Stimulated activated CD4-positive, alpha-beta T cell treated with anti-CD3 and anti-CD28 coated beads, Interleukin-12 subunit alpha, Interleukin-12 subunit beta, amount 100 ng/mL, for 24 hours (primary cell): ENCODE measurements at places on chromosomes 5 and 9.

GRCh38 chr9:95431286-95431685 is 85.5 kb downstream of the PTCH1 start:
- no peak for DNase-seq

DNA sequence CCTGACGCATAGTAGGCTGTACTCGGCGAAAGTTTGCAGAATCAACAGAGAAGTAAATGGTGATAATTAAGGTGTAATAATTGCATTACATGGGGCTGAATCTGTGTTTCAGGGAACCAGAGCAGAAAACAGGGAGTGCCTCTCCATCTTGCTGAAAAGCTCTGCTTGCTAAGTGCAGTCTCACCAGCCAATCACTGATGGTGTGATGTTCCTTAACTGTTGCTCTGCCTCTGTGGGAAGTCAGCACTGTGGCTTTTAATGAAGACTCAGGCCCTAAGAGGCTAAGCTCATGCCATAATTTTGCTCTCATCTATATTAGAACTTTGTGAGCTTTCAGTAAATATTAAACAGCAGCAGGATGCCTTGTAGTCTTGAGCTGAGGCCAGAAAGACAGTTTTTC is 4.5 kb downstream of the PHF24 start:
- DNase-seq, result no peak

DNA sequence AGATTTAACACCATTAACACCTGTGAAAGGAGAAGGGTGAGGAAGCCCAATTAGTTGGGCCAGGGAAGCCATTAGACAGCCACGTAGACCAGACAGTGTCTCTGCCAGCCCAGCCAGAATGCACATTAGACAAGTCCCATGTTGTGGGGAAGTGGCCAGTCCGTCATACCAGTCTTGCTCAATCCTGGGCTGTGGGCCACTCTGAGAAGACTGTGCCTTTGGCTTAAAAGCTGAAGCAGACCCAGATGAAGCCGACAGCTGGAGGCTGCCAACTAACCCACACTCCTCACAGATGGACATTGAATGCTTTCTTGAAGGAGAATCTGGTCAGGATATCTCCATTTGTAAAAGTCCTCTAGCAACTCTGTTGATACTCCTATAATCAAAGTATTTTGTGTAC is 128.5 kb downstream of the CHSY3 start:
- DNase-seq, result no peak

GRCh38 chr5:72222521-72222920 is 97.5 kb downstream of the MRPS27 start:
- no peak for DNase-seq

DNA sequence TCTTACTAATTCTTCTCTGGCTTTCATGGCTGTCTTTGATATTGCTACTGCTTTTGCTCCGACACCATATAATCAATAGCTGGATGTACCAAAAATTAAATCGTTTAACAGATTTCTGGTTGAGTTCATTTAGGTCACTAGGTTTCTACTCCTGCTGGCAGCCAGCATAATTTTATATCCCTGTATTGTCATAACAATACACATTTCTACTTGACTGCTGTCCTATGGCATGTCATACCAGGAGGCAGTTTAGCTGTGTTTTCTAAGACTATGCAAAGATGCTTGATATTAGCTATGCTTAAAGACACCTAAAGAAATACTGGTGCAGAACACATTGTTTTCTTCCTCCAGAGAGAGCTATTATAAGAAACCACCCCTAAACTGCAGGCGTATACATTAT is 337.2 kb upstream of the CDH6 start:
- no peak for DNase-seq

DNA sequence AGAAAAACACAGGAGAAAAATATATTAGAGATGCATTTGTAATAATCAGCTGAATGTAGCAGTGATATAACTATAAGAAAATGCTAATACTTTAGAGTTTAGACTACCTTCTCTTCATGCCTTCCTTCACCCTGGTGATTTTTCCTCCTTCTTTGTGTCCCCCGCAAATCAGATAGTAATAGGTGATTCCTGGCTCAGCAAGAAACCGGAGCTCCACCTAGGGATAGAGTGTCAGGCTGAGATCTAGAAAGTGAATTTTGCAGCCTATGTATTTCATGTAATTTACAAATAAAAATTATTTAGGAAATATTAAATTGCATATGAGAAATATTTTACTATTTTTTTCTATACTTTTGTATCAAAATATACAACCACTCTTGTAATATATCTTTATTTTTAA is 109.8 kb upstream of the ST8SIA4 start:
- DNase-seq, result no peak

DNA sequence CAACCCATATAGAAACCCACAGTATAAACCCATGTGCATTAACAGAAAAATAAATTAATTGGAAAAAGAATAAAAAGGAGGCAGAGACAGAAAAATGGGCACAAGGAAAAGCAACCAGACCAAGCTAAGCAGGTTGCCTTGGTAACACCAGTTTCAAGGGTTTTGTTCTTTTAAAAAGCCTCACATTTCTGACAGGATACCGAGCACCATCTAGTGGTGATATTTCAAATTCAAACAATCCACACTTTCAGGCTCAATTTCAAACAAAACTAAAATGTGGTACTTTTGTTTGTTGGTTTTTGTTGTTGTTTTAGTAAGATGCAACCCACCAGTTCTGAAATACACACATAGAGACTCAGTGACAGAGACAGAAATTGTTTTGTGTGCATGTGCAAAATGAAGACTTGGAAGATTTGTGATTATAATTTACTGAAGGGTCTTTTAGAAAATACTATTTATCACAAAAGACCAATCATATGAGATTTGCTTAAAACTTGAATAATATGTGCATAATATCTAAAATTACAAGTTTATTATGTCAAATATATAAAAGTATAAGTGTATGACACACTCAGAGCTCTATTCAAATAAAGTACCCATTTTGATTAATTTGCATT is 318.2 kb downstream of the SLCO4C1 start:
- DNase-seq, result no peak

- no peak for DNase-seq
Observed at GRCh38 chr5:131634666-131634995, 398 bp downstream of the RAPGEF6 start.

GRCh38 chr5:139461698-139462097 is 845 bp downstream of the ECSCR start:
- DNase-seq, result no peak

GRCh38 chr5:178561746-178562264 is 28.4 kb downstream of the COL23A1 start:
- DNase-seq, result no peak

GRCh38 chr5:171676286-171676944 is 109.2 kb upstream of the SMIM23 start:
- DNase-seq, result no peak

DNA sequence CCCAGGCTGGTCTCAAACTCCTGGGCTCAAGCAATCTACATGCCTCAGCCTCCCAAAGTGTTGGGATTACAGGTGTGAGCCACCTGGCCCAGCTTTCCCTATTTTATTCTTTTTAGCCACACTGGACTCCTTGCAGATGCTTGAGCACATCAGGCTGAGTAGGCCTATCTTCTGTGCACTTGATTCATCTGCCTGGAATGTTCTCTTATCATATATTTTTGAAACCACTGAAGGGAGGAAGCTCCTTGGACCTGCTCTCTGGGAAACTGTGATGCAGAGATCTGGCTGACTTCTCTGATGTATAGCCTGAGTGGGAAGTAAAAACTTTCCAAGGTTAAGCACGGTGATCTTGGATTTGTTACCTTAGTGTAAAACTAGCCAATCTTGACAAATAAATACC is 6.5 kb upstream of the MAT2B start:
- no peak for DNase-seq

DNA sequence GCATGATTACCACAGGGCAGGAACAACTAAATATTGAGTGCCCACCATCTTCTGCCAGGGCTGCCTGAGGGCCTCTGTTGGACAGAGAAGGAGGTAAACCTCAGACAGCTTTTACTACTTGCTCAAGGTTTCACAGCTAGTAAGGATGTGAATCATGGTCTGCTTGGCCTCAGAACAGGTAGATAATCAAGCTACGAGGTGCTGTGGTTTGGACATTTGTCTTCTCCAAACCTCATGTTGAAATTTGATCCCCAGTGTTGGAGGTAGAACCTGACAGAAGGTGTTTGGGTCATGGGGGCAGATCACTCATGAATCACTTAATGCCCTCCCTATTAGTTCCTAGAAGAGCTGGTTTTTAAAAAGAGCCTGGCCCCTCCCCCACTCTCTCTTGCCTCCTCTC is 541.2 kb upstream of the TRPC7 start:
- no peak for DNase-seq

GRCh38 chr5:148853868-148854267 is 27.5 kb downstream of the ADRB2 start:
- no peak for DNase-seq

DNA sequence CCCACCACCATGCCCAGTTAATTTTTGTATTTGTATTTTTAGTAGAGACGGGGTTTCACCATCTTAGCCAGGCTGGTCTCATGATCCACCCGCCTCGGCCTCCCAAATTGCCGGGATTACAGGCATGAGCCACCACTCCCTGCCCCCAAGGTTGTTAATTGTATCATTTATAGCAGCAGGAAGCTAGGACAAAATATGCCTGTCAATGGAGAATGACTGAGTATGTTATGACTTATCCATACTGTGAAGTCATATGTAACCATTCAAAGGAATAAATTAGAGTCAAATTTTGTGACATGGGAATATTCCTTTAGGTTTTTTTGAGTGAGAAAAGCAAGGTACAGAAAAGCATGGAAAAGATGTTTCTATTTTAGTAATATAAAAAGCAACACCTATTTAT is 3.9 kb upstream of the DAB2 start:
- DNase-seq, result no peak

- DNase-seq, result no peak
Observed at GRCh38 chr9:15469406-15469805, 41.4 kb downstream of the PSIP1 start.

GRCh38 chr9:105714020-105714331 is 19.6 kb downstream of the TMEM38B start:
- no peak for DNase-seq

- DNase-seq, result no peak
Observed at GRCh38 chr5:8081179-8081578, 212.2 kb downstream of the MTRR start.

- DNase-seq, result peak; percentile 12
Observed at GRCh38 chr5:55176176-55176818, 3.3 kb upstream of the CDC20B start.

GRCh38 chr9:135718616-135719015 is 16.6 kb downstream of the KCNT1 start:
- no peak for DNase-seq

DNA sequence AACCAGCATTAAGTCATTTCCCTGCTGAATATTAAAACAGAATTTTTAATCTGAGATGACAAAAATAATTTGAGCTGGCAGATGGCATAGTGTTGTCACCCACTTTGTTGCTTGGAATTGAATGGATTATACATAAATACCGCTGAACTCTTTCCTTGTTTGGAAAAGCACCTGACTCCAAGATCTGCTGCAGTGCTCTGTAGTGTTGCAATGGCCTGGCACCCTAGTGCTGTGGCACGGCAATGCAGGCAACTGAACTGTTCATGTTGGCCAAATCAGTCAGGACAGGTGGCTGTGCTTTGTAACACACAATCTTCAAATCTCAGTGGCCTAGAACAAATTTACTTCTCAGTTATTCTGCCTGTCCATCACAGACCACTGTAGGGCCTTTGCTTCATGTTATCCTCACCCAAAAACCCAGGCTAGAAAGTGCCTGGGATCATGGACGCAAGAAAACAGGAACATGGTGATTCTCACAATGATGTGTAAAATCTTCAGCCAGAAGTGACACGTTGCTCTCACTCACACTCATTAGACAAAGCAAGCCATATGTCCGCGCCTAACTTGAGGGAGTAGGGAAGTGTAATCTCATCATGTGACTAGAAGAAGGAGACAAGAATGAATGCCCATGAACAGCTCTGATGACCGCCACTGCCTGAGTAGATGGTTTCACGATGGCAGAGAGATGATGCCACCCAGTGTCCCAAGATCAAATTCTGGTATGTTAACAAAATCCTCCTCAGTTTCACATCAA is 191.9 kb upstream of the PUM3 start:
- no peak for DNase-seq

- DNase-seq, result no peak
Observed at GRCh38 chr9:92965061-92965758, 17.9 kb downstream of the FGD3 start.

DNA sequence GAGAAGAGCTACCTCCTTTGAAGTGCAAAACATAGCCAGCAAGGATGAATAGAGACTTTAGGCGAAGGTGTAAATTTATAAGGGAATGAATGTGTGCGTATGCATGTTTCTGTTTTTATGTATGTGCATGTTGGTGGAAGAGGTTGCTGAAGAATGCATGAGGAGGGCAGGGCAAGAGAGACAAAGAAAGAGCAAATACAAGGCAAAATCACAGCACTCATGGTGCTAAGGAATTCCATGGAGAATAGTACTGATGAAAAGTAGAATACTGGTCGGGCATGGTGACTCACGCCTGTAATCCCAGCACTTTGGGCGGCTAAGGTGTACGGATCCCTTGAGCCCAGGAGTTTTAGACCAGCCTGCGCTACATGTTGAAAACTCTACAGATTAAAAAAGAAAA is 762.1 kb upstream of the PTPRD start:
- no peak for DNase-seq

DNA sequence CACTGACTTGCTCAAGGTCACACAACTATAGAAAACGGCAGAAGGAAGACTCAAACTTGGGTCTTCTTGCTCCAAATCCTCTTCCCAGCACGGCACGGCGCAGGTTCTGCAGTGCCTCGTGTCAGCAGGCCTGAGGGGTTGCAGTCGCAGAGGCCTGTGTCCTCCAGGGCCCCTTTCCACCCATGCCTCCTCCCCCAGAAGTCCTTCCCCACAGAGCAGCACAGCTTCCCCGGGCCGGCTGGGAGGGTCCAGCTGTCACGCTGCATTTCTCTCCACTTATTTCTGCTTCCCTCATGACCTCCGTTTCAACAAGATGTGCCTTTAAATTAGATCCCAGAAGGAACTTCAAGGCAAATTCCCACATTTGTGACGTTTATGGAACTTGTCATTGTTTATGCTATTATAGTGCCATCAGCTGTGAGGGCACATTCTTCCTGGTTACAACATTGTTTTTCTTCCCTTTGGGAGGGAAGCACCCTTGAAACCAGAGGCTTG is 148.4 kb downstream of the C5orf15 start:
- DNase-seq, result no peak

DNA sequence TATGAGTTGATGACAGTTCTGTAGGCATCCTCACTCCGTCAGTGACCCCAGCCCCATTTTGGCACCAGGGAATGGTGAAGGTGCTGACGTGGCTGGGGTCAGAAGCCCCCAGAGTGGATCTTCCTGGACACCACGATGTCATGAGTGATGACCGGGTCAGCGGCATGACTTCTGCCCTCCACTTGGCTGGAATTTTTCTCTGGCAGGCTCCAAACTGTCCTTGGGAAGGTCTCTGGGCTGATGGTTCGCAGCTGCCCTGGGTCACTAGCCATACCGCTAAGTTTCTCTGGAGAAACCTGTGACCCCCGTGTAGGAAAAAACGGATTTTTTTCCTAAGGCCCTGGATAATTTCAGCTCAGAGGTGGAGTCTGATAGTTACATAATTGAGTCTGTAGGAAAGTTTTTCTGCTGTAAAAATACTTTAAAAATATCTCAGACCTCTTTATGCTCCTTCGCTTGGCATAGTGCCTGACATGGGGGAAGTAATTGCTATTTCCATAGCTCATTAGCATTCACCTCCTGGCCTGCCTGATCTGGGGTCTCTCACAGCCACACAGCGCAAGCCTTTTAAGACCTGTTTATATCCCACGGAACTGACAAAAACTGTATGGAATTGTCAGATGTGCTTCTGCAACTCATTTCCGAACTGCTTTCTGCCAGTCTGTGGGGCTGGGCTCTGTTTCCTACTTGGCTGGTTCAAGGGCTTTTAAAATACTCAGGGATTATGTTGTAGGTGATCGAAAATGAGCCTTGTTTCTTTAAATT is 69.2 kb downstream of the ANGPTL2 start:
- no peak for DNase-seq

GRCh38 chr9:126784401-126784800 is 20.4 kb upstream of the ZBTB43 start:
- no peak for DNase-seq
